ENCODE measurements at places on chromosomes 16 and 17.

GRCh38 chr16:30927789-30928378 lies 4.5 kb downstream of the FBXL19 start:
- DNase-seq = no peak

DNA sequence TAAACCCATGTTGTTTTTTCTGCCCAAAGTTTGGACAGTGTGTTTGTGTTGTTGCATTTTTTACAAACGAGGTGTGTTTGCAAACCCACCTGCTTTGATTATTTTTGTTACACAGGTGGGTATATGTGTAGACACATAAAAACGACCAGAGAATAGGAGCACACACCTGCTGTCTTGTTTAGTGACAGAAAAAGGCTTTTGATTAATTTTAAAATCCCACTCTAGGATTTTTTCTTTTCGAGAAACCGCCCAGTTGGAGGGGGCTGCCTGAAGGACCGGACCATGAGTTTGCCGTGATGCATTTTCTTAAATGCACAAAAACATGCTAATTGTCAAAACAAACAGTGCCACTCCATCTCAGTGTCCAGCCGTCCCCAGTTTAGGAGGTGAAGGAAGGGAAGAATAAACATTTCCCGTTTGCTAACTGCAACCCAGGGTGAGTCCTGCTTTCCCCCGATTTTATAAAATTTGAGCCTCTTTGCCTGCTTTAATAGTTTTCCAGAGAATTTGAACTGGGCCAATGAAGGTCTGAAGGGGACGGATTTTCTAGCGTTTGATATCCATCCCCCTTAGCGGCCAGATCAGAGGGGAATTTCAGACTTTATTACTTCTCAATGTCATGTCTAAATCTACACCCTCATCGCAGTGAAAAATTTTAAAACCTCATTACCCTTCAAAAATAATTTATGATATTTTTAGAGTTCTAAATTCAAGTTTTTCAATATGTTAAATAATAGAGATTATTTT lies 3.2 kb downstream of the FOXC2 start:
- DNase-seq = no peak

DNA sequence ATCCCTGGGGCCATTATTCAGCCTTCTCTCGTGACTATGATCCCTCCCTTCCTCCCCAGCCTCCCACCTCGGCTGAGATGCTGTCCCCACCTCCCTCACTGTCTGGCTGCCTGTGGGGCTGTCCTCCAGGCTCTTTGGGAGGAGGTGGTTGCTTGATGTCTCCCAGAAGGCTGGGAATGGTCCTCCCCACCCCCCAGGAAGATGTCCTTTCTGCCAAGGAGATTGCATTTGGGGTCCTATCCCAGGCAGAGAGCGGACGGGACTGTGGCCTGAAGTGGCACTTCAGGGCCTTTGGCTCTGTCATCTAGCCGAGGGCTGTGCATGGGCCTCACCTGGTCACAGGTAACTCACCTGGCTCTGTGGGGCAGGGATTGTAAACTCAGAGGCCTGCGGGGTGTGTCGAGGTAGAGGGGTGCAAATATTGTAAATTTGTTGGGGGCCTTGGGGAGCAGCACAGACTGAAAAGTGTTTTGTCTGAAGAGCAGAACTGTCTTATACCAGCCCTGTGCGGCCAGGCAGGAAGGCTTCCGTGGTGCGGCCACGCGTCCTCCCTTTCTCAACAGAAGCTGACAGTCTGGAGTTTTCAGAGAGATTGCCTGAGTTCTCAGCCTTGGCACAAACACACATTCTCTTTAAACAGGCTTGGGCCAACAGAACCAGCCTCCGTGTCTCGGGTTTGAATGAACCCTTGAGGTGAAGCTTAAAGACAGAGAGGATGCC lies 177.9 kb downstream of the SEC14L1 start:
- no peak for DNase-seq

- no peak for DNase-seq
Measured at GRCh38 chr17:81013642-81014041, 21.3 kb upstream of the BAIAP2 start.

DNA sequence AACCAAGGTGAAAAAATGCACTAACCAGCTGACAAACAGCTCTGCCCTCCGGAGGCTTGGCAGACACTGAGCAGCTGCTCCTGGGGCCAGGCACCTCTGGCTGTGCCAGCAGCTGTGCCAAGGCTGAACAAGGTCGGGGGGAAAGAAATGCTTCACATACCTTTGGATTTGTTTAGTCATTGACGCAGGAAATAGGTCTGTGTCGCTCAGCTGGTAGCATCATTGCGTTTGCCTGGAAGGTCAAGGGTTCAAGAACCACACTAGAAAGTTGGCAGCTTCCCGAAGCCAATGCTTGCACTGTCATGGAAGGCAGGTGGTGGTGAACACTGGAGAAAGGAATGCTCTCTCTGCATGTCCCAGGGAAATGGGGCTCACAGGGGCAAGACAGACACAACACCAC lies 63.5 kb downstream of the PCTP start:
- DNase-seq = no peak

GRCh38 chr17:20200016-20200795 lies 191.0 kb downstream of the SPECC1 start:
- no peak for DNase-seq

DNA sequence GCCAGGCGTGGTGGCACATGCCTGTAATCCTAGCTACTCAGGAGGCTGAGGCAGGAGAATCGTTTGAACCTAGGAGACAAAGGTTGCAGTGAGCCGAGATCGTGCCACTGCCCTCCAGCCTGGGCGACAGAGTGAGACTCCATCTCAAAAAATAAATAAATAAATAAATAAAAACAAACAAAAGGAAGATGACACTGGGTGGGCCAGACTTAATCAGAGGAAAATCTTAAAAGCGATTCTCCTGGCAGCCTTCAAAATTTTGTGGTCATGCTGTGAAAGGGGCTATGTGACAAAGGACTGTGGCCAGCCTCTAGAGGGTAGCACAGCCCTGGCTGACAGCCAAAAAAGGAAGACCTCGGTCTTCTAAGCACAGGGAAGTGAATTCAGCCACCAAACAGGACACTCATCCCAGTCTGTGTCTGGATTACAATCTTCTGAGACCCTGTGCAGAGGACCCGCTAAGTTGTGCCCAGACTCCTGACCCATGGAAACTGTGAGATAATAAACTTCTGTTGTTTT lies 391.1 kb downstream of the CNTNAP4 start:
- DNase-seq = no peak

DNA sequence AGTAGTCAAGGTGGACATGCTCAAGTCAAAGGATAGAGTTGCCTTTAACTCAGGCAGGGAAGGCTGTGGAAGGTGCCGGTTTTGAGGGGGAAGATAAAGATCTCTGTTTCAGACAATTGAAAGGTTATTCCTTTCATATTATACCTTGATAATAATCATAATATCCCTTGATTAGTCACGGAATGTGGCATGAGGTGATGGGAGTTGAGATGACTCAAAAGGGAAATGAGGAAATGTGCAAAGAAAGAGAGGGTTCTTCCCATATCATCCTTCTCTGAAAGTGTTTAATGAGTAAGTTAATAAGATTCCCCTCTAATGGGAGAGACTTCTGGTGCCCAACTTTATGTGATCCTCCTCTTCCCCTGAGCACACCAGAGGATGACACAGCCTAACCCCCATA lies 43.1 kb upstream of the HS3ST2 start:
- DNase-seq = no peak

DNA sequence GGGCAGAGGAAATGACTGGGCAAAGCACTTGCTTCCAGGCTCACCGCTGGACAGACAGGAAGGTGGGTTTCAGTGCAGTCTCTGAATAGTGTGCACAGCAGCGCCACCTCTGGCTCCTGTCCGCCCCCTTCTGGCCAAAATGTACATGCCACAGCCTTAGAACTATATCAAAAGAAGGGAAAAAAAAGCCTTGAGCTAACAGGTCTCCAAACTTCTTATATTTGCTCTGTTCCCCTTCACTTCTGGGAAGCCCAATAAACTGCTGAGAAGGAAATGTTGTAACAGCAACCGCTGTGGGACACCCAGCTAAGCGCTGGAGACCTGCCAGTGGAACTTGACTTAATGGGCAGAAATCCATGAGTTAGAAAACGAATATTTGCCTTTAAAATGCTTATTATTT lies 17.5 kb downstream of the COG7 start:
- DNase-seq = peak; percentile 28
